ENCODE measurements at places on chromosomes 11 and 22. TPM values are rescaled to one million over a fixed set of nuclear protein-coding genes. Genes with fewer than 3 reads are reported as not detected.

CCS gene
- 63.8 TPM for total RNA-seq

GRCh38 chr11:133966921-133967598, 10.3 kb upstream of the IGSF9B start:
- DNase-seq, result no peak

- DNase-seq, result no peak
Observed at GRCh38 chr11:61761440-61762222, 9.2 kb downstream of the MYRF start.

DNA sequence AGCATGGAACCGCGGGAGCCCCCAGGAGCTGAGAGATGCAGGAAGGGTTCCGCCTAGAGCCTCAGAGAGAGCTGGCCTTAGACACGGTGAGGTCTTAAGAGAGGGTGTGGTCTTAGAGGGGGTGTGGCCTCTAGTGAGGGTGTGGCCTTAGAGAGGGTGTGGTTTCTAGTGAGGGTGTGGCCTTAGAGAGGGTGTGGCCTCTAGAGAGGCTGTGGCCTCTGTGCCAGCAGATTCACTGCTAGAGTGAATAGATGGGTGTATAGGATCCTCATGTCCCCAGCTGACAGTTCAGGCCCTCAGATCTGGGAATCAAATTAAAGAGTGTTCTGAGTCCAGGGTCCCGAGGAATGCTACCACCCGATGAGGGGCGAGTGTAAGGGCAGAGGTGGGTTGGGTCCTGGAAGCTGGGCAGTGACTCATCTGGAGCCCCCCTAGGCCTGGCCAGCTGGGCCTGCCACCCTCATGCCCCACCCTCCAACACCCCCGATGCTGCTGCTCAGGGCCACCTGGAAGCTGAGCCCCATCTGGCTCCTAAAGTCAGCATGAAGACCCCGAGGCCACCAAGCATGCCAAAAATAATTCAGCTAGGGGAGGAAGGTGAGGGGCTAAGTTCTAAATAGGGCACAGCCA, 49.5 kb downstream of the IGF2 start:
- DNase-seq, result no peak

DNA sequence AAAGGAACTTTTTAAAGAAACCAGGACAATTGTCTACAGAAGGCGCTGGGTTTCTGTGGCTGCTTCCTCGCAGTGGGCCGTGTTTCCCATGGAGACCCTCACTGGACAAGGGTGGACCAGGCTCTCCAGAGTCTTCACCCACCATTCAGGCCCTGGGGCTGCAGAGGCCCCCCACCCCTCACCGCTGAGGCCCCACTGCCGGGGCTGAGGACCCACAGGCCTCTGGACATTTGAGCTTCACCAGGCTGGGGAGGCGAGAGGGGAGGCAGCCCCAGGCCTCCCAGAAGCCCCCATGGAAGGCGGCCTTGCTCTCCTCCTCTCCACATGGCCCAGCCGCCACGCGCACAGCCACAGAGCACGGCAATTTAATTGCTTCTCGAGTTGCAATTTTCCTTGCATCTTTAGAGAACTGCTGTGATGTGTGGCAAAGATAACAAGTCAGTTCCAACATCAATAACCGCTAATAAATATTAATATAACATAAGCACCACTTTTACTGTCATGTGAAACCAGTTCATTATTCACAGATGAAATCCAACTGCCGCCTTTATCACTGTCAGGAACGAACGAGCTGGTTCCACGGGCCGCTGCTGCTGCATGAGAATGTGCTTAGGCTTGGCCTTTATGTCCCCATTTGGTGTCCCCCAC, 81.0 kb downstream of the PHF21B start:
- no peak for DNase-seq

- no peak for DNase-seq
Observed at GRCh38 chr22:37080438-37080837, 28.9 kb downstream of the KCTD17 start.

Measured in prostate gland (tissue), 2 donors.